ENCODE measurements at places on chromosomes 16 and 17. TPM values are rescaled to one million over a fixed set of nuclear protein-coding genes. Genes with fewer than 3 reads are reported as not detected.

Gene RPL38
- total RNA-seq, result 3,508 TPM

Gene STX8
- 60.6 TPM for total RNA-seq

Gene ALOX15B
- not detected for total RNA-seq

Gene TMEM219
- total RNA-seq, result 90.4 TPM

Gene ZFPM1
- total RNA-seq, result 6.1 TPM
